ENCODE measurements at places on chromosomes 7 and 10.

DNA sequence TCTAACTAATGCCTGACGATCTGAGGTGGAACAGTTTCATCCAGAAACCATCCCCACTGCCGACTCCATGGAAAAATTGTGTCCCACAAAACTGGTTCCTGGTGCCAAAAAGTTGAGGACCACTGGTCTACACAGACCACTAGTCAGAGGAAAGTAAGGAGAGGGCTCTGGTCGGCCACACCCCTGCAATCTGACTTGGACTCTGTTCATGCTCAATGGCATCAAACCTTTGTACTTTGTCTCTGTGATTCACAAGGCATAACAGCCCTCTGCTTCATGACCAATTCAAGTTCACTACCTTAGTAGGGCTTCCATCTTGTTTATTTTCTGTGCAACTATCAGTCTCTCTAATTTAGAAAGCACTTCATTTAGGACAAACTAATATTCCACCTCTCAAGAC, 1.8 kb downstream of the TUBAL3 start:
- no peak for DNase-seq
- H3K27me3 ChIP-seq = peaks cover 21% of the 10 kb centered on the region
- H3K4me3 ChIP-seq = no peak overlapping the region
- H3K36me3 ChIP-seq = no peaks in the 10 kb centered on the region

DNA sequence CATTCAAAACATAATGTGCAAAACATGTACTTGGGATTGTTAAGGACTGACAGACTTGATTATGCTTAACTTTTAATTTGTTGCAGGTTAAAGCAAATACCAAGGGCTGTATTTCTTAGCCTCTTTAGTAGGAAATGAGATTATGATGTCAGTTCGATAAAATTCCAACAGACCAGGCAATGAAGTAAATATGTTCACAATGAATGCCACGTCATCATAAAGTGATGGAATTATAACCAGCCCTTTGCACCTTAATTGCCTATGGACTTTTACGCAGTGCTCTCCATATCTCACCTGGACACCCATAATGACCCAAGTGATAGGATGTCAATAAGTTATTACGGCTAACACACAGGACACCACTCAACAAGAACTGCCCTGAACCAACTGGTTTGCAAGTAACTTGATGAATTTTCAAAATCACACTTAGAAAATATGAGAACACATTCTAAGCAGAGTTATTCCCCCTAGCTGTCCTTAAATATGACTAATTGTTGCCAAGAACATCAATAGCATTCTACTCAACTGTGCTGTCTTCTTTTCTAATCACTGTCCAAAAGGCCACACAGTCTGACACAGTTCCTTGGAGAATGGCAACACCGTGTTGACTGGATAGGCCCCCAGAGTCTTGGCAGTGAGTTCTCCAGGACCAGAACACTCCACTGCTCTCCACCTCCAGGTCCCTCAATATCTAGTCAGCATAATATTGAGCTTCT, 115.0 kb downstream of the CHCHD3 start:
- no peaks in the 10 kb centered on the region for H3K27me3 ChIP-seq
- H3K36me3 ChIP-seq = peaks cover 3% of the 10 kb centered on the region
- H3K27ac ChIP-seq = no peak overlapping the region

GRCh38 chr10:72904806-72905205, 11.3 kb downstream of the OIT3 start:
- peaks cover 13% of the 10 kb centered on the region for H3K4me1 ChIP-seq
- H3K27me3 ChIP-seq = no peaks in the 10 kb centered on the region
- no peak overlapping the region for H3K4me3 ChIP-seq

GRCh38 chr10:59991117-59991516, 84.8 kb upstream of the CCDC6 start:
- peaks cover 10% of the 10 kb centered on the region for H3K4me1 ChIP-seq
- no peak overlapping the region for H3K27ac ChIP-seq
- no peaks in the 10 kb centered on the region for H3K27me3 ChIP-seq
- no peak for DNase-seq

GRCh38 chr7:69114374-69114773, 483.9 kb upstream of the AUTS2 start:
- H3K27me3 ChIP-seq = peaks cover 9% of the 10 kb centered on the region
- DNase-seq = no peak
- no peaks in the 10 kb centered on the region for H3K4me1 ChIP-seq
- no peaks in the 10 kb centered on the region for H3K36me3 ChIP-seq
- H3K27ac ChIP-seq = no peak overlapping the region

- peaks cover 9% of the 10 kb centered on the region for H3K36me3 ChIP-seq
- DNase-seq = no peak
- no peak overlapping the region for H3K4me3 ChIP-seq
- H3K27ac ChIP-seq = no peak overlapping the region
- H3K27me3 ChIP-seq = no peaks in the 10 kb centered on the region
These were observed 2.9 kb upstream of the IFRD1 start for GRCh38 chr7:112447406-112447805.
